ENCODE measurements at places on chromosomes 12 and 14. TPM values are rescaled to one million over a fixed set of nuclear protein-coding genes. Genes with fewer than 3 reads are reported as not detected.

DNA sequence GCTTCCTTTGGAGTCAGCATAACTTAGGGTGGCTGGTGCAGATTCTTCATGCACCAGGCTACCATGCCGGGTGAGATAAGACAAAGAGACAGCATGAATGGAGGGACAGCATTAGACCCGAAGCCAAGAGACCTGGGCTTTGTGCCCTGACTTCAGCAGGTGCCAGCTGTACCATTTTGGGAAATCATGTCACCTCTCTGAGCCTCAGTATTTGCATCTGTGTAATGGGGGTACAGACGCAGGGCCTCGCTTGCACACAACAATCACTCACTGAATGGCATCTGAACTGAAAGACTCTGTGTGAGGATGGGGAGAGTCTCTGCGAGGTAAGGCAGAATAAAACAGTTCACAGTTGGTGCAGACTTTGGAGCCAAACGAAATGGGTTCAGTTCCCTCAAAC is 1053.7 kb downstream of the VRK1 start:
- DNase-seq: no peak

The CNIH1 gene
- polyA plus RNA-seq: 114 TPM

GRCh38 chr12:54411391-54412241 is 7.5 kb downstream of the ITGA5 start:
- DNase-seq: no peak

DNA sequence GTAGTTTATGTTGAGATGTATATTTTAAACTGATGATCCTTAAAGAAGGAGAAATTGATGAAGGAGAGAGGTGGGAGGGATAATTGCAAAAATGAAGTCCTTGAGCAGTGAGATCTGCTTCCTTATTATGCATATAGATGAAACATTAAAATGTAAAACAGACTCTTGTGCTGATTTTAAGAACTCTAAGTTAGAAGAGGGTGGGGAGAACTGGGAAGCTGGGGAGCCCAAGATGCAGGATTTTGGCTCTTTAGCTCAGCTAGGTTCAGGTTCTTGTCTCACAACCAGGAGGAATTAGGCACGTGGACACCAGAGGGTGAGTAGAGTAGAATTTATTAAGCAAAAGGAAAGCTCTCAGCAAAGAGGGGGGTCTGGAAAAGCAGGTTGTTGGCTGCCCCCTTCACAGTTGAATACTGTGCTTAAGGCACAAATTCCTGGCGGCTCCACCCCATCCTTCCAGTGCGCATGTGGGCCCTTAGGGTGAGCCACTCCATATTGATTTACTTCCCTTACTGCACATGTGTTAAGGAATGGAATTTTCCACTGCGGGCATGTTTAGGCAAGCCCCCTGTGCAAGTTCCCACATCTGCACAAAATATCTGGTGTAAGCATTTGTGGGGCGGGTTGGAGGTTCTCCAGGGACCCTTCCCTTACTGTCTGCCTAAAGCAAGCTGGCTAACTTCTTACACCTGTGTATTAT is 141.9 kb downstream of the BICD1 start:
- DNase-seq: no peak

The BATF gene
- polyA plus RNA-seq: 0.46 TPM

The ANO4 gene
- 1.7 TPM for polyA plus RNA-seq

DNA sequence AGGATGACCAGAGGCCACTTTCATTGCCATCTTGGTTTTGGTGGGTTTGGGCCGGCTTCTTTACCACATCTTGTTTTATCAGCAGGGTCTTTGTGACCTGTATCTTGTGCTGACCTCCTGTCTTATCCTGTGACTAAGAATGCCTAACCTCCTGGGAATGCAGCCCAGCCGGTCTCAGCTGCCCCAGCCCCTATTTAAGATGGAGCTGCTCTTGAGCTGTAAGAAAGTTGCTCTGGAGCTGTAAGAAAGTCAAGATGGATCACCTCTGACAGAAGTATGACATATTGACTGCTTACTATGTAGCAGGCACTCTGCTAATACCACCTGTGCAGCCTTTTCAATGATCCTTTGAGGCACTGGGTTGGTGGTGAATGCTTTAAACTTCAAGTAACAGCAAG is 52.1 kb downstream of the RIN3 start:
- no peak for DNase-seq

- no peak for DNase-seq
These were observed 7.9 kb downstream of the OTOGL start for GRCh38 chr12:80107221-80107620.

All from renal pelvis (tissue), 12 donors.